ENCODE measurements at places on chromosomes 11 and 22.

DNA sequence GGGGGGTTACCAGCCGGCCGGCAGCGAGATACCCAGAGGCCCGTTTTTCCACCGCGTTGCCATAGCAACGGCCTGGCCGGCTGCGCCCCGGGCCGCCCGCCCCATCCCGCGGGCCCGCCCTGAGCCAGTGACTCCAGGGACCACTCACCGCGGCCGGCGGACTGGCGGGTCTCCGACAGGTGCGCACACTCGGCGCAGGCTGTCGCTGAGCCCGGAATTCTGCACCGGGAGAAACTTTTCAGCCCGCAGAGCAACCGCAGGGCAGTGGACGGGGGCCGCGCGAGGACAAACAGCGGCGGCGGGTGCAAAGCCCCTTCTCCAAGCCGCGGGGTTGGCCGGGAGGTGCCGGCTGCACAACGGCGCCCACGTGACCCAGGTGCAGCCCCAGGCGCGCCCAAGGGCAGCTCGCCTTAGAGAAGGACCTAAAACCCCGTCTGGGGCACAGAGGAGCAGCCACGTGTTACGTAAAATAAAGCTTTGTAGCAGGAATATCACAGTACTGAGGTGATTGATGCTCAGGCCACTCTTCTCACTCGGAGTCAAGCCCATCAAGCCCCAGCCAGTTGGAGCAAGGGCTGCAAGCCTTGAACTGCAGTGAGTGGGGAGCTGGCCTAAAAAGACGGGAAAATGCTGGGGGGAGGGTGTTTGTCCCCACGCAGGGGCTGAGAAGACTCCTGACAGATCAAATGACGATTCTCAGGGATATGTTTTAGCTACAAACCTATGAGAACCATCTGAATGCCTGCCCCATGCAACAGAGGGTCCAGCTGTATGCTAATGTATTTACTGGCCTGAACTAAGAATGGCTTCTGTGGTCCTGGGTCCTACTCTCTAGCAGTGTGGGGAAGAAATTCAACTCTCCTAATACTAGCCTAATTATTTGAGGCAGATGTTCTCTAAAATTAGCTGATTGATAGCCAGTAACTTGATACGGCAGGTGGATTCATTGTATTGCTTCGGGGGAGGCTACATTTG is at the start of gene STK33:
STK33 (minus strand) TSS at position 294 of the 975 bp plus-strand sequence. CDS start 119,323 bp downstream, outside the sequence.
- DNase-seq: peak; percentile 83

DNA sequence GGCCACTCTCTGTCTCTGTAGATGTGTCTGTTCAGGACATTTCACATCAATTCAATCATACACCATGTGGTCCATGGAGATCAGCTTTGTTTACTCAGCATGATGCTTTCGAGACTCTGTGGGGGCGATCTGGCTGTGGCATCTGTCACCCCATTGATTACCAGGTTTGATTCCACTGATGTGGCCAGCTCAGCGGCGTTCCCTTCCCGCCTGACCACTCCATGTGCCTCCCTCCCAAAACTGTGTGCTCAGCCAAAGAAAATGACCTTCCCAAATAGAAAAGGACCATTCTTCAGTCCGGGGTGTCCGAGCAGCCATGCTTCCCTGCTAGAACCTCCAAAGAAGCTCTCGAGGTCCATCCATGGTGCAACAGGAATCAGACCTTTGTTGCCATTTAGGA is 89.1 kb downstream of the BRD1 start:
- DNase-seq: no peak

- DNase-seq: peak; percentile 57
Observed at GRCh38 chr11:123577081-123577598, 77.3 kb downstream of the SCN3B start.

- peak; percentile 62 for DNase-seq
Observed at GRCh38 chr22:20418211-20418788, 19.3 kb downstream of the SCARF2 start.

GRCh38 chr11:6931146-6931713 is 5.0 kb downstream of the ZNF215 start:
- DNase-seq: no peak

DNA sequence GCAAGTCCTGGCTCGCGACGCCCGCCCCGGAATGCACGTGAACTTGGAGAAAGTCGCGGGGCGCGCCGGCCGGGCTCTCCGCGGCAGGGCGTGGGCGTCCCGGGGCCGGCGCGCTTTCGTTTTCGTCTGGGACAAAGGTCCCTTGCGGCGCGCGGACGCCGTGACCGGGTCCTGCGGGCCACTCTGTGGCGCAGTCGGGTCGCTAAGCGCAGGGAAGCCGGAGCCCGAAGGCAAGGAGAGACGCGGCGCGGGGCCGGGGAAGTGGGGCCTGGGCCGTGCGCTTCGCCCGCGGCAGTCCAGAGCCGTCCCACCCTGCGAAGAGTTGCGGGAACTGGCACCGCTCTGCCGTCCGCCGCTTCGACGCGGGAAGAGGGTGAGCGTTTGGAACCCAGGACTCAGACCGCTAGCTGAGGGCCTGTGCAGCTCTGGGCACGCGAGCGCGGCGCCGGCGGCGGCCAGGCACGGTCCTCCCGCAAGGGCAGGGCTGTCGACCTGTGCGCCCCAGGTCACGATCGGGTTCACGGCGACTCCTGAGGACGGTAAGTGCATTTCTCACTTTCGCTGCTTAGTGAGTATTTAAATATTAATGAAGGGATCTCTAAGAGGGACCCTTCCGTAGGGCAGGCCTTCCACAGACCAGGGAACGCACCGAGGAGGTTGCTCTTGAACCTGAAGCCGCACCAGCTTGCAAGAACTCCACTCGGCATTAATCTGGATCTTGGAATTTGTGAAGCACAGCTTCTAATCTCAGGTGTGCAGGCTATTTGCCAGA is 78.0 kb upstream of the PPARA start:
- DNase-seq: no peak

DNA sequence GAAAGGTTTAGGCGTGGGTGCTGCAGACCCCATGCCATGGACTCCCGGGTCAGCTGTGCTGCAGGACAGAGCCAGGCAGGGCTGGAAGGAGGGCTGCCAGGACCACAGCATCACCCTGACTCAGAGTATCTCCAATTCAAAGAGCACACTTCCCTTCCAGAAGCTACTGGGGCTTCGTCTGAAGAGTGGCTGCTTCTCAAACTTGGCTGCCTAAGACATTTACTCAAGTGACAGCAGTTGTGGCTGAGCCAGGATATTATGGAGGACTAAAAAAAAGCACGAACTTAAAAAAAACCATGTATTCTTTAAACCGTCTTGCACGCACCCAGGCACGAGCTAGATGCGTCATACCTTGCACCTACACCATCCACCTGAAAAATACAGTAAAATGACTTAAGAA is 13.0 kb upstream of the BID start:
- DNase-seq: no peak

GRCh38 chr11:9180784-9181183 is 84.4 kb downstream of the DENND5A start:
- no peak for DNase-seq

- no peak for DNase-seq
Observed at GRCh38 chr22:26579331-26579886, 10.5 kb downstream of the TPST2 start.

DNA sequence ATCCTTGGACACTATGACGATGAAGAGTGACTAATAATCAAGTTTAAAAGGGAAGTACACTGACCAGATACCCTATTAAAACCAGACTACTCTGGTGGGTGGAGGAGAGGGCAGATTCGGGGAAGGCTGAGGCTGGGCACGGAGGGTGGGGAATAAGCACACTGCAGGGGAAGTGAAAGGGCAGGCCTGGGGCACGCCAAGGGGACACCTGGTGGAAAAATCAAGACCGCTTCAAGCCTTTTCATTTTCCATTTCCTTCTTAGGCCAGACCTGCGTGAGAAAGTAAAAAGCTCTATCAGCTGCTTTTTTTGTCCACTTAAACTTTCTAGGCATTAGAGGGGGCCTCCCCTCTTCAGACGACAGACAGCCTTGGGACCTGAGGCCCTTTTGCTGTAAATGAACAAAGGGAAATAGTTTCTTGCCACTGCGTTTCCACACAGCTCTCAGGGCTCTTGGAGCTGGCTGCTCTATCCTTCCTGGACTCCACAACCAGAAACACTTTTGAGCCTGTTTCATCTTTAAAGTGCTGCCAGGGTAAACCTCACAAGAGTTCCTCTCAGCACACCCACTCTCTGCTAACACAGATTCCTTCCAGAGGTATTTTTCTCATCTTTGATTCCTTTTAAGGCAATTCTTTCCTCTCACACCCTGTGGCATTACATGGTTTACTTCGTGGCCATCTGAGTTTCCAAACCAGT is 25.0 kb upstream of the SERPIND1 start:
- DNase-seq: peak; percentile 34

DNA sequence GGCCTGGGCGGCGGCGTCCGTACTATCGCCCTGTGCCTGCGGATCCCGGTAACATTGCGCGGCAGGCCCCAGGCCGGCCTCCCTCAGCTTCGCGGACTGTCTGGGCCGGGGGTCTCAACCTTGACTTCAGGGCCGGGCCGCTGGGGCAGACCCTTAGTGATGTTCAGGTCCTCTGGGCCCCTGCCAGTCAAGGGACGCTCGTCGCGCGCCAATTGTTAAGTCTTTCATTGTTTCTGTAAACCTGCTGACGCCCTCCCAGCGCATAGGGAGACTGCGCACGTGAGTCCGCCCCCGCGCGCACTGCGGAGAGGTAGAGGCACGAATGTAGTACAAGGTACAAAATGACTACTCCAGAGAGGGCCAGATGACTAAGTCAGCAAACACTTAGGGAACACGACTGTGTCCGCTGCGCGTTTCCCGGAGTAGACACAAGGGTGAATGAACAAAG is 451 bp upstream of the HDHD5 start:
- DNase-seq: peak; percentile 39

GRCh38 chr22:29750559-29751538 is 16.0 kb downstream of the ZMAT5 start:
- DNase-seq: no peak

- DNase-seq: no peak
Observed at GRCh38 chr11:61853698-61854169, 25.6 kb downstream of the FADS2 start.

- DNase-seq: peak; percentile 95
Observed at GRCh38 chr22:44172370-44173108, 8.2 kb upstream of the PARVG start.

GRCh38 chr11:75280227-75280701 is 39.7 kb downstream of the TPBGL start:
- peak; percentile 44 for DNase-seq

- DNase-seq: no peak
Observed at GRCh38 chr11:68033708-68034045, 3.2 kb downstream of the NDUFS8 start.

- DNase-seq: no peak
Observed at GRCh38 chr22:42069801-42070516, 653 bp downstream of the NAGA start.

GRCh38 chr11:77510851-77511250 is 37.0 kb upstream of the PAK1 start:
- no peak for DNase-seq

DNA sequence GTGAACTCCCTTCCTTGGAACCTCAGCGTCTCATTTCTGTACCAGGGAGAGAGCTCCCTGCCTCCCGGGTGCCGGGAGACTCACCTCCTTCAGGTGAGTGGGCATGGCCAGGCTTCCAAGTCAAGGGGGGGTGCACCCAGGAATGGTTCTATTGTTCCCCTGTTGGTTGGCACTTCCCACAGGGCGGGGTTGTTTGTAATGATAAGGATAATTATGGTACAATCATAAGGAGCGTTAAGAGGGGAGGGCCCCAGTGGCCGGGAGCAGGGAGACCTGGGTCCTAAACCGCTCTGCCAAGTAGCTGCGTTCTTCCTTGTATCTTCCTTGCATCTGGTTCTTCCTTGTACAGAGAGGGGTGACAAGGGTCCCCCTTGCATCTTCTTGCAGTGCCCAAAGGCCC is 79.1 kb downstream of the LRRC32 start:
- no peak for DNase-seq

DNA sequence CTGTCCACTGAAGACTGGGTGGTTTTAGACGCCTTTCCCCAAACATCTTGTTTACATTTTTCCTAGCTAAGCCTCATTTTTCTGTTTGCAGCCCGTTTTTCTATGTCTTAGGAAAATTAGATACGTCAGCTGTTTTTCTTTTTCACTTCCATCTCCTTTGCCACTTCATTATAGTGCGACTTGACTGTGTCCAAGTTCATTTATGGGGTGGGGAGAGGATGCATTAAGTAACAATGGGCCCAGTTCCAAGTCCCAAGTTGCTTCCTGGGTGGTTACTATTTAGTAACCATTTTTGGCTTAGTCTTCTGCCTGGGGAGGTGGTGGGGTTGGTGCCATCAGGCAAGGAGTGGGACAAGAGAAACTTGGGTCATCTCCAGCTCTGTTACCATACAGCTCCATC is 83.0 kb downstream of the TRAF6 start:
- no peak for DNase-seq

GRCh38 chr11:28257761-28258160 is 149.6 kb downstream of the METTL15 start:
- DNase-seq: no peak

DNA sequence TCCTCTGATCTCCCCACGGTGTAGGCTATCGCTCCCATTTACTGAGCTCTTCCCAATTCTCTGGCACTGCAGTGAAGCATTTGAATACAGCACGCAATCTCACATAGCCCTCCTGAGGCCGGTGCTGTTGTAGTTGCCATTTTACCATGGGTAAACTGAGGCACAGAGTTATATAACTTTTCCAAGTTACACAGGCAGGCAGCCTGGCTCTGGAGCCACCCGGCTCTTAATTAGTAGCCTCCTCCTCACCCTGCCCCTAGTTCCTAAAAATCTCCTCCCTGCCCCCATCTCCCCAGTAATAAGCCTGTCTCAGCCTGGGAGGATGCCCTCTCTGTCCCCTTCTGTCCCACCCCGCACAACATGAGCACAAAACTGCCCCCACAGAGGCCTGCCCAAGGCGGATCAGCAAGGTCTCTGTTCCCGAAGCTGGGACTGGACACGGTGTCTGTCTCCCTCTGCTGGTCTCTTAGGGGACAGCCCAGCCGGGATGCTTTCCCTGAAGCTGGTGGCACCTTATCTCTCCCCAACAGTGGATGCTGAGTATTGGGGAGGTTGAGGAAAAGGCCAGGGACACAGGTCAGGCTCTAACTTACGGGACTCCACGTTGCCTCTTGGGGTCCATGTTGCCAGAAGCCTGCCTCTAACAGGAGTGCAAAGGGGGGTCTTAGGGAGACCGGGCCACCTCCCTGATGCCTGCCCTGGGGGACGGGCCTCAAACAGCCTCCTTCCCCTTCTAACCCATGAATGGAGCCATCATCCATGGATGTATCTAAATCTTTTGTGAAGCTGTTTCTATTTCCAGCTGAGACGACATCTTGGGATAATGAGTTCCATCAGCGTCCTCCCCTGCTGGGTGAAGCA is 9.1 kb upstream of the CLCF1 start:
- no peak for DNase-seq

- DNase-seq: no peak
Observed at GRCh38 chr11:66987158-66987620, 12.1 kb downstream of the C11orf86 start.

All from NCI-H2029 (cell line).